ENCODE measurements at places on chromosomes 7 and 10.

GRCh38 chr10:20933705-20934104 lies 36.6 kb upstream of the NEBL start:
- no peak for DNase-seq

GRCh38 chr10:129140921-129141885 lies 325.8 kb upstream of the MGMT start:
- no peak for DNase-seq

DNA sequence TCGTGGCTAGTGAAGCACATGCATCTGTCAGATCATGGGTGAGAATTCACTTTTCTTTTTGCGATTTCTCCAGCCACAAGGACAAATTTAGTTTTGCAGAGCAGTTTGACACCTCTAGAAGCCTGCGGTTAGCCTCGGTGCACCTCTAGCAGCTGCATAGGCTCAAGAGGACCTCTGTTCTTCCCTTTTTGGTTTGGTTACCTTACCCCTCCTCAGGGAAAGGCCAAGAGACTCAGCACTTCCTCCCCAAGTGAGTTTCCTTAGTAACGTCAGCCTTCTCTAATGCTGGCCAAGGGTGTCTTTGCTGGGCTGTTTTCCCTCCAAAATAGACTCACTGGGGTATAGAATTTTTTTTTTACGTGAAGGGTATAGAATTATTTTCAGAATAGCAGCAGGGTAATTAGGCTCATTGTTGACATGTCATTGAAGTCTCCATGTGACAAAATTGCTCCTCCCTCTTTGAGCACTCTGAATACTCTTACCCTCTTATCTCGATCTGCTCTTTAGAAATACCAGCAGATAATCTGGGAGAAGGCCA lies 97.8 kb downstream of the AUTS2 start:
- peak; percentile 4 for DNase-seq

DNA sequence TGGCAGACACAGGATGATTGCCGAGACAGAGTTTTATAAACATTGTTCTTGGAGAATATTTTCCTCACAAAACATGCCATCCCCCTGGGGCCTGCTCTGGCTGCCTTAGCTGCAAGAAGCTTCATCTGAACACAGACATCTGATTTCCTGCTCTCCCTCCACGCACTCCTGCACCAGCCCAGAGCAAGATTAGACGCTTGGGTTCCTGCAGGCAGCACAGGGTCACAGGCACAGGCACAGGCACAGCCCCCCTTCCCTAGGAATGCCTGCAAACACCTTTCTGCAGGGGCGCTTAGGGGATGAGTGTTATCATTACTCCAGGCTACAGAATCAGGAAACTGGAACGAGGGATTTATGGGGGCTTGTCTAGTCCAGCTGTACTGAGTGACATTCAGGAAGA lies 450.3 kb downstream of the GRID1 start:
- no peak for DNase-seq
